ENCODE measurements at places on chromosomes 11 and 22.

GRCh38 chr11:22304337-22304961 is 33.7 kb upstream of the SLC17A6 start:
- DNase-seq = peak; percentile 30

DNA sequence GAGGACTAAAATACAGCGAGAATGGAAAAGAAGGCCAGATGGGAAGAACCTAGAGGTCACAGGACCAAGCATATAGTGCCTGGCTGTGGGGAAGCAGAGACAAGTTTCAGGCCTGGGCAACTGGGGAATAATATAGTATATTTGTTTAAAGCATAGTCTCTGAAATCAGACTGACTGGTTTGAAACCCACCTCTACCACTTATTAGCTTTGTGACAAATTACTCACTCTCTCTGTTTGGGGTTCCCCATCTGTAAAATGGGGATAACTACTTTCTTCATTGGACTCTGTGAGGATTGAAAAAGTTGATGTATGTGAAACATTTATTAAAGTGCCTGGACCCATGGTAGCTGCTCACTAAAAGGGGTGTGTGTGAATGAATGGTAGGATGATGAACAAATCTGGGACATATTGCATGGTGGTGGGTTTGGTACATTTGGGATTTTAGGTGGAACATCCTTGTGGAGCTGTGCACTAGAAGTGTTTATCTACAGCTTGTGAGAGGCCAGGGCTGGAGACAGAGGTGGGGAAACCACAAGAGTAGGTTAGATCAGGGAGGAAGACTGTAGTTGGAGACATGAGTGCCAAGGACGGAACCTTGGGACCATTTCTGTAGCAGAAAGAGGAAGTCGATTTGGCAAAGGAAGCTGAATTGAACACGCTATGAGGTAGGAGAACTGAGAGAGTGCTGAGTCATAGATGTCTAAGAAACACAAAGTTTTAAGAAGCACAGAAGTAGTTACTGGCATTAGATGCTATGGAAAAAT is 52.6 kb downstream of the SWAP70 start:
- DNase-seq = peak; percentile 58

DNA sequence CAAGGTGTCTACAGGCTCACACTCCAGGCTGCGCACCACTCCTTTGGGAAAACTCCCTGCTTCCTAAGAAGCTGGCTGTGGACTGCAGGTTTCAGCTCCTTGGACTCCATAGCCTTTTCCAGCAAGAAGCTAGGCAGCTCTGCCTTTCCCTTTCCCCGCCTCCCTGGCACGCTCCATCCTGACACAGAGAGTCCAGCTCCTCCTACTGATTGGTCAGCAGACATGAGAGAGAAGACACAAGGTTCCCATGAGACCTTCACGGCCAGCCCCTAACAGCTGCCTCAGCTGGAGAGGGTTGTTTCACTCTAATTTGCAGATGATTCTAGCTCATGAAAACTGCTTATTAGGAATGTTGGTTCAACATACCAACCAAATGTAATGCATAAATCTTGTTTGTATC is 27.6 kb downstream of the TENM4 start:
- DNase-seq = no peak

GRCh38 chr11:132158696-132159095 is 788.3 kb downstream of the NTM start:
- DNase-seq = no peak

DNA sequence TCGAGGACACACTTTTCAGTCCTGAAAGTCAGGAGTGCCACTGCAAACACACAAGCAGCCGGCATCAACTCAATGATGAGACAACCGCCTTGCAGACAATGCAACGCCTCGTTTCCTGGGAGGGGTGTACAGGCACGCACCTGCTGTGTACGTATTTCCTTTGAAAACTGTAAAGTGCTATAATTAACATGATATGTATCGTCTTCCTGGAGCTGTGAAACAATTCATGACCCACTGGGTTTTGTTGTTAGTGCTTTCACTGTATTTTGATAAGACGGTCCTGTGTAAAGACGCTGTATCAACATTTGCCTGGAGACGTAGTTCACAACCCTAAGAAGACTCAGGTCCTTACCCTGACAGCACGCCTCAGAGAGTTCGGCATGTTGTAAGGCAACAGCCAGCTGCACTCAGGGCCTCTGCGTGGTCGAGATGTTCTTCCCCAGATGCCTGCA is 105.7 kb upstream of the ANO1 start:
- no peak for DNase-seq

DNA sequence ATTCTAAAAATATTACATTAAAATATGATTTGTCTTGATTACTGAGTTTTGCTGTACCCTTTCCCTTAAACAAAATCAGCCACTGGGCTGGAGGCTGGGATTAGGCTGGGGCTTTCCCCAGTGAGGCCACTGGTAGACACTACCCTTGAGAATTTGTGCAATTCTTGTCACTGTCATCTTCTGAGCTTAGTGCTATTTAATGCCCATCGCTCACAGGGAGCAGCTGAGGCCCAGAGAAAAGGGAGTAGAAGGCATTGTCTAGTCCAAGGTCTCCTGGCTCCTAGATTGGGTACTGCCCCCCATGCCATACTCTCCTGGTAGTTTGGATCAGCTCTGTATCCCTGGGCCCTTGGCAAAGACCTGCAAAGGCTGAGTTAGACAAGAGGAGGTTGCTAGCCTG is 6.7 kb downstream of the CHRM1 start:
- no peak for DNase-seq

- no peak for DNase-seq
Measured at GRCh38 chr11:11668274-11668673, 46.5 kb upstream of the GALNT18 start.

GRCh38 chr11:47415091-47415854 is 6.9 kb downstream of the SLC39A13 start:
- DNase-seq = no peak

DNA sequence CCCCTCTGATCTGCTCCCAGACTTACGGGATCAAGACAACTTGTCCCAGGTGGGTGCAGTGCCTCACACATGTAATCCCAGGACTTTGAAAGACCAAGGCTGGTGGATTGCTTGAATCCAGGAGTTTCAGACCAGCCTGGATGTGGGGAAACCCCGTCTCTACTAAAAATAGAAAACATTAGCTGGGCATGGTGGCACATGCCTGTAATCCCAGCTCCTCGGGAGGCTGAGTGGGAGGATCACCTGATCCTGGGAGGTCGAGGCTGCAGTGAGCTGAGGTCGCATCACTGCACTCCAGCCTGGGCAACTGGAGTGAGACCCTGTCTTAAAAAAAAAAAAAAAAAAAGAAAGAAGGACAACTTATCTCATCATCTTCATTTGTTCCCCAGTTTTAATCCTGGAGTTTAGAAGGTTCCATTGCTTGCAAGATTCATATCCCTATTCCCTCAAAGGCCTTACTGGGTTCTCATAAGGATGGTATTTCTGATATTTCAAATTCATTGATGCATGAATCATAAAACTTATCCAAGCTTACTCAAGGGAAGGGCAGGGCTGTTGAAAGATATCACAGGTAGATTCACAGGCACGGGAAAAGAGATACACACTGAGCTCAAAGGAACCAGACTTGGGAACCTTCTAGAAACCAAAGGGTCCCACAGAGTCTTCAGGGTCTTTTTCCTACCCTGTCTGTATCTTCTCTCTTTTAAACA is 14.6 kb downstream of the ENDOD1 start:
- DNase-seq = no peak

GRCh38 chr11:34637303-34637702 is 16.4 kb downstream of the EHF start:
- no peak for DNase-seq

- DNase-seq = no peak
Measured at GRCh38 chr11:71185411-71185810, 67.0 kb downstream of the SHANK2 start.

DNA sequence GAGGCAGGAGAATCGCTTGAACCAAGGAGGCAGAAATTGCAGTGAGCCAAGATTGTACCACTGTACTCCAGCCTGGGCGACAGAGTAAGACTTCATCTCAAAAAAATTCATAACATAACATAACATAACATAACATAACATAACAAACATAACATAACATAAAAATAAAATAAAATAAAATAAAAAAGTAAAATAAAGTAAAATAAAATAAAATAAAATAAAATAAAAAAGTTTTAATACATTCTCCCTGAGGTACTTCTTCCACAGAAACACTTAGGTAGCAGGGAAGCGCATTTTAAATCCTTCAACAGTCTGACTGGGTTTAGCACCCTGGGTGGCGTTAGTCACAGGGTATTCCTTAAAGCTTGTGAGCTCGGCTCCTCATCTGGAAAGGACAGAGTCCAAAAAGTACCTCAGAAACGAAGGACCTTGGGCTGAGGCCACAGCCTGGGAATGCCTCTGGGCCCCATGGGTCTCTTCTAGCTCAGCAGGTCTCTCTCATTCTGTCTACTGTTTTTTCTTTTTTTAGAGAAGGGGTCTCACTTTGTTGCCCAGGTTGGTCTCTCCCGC is 41.7 kb downstream of the MICAL3 start:
- no peak for DNase-seq

DNA sequence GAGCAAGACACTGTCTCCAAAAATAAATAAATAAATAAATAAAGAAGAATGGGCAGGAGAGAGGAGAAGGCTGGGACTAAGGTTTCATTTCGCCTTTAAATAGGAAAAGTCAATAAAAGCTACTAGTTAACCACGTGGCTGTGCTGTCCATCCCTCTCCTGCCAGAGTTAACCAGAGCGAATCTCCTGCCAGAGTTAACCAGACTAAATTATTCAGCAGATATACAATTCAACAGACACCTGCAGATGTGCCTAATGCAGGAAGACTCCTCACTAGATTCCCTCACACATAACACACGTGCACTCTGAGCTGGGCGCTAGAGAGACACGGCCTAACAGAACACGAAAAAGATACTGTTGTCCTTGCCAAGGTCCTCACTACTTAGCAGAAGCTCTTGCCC is 156.1 kb downstream of the IGLL1 start:
- no peak for DNase-seq

DNA sequence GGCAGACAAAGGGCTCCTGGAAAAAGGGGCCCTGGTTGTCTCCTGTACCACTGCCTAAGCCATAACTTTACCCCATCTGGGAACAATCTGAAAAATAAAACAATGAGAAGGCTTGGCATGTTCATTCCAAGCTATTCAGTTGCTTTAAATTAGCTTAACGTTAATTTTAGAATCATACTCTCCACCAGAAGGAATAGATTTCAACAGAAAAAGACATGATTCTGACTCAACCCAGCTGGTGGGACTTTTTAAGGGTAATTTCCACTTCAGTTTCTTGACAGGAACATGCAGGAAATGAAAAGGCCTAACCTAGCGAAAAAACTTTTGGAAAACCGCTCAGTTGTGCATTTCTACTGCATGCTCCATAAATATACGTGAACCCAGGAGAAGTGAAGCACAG is 7.9 kb downstream of the SF3A1 start:
- DNase-seq = no peak

- no peak for DNase-seq
Measured at GRCh38 chr11:104105155-104105554, 58.8 kb downstream of the PDGFD start.

DNA sequence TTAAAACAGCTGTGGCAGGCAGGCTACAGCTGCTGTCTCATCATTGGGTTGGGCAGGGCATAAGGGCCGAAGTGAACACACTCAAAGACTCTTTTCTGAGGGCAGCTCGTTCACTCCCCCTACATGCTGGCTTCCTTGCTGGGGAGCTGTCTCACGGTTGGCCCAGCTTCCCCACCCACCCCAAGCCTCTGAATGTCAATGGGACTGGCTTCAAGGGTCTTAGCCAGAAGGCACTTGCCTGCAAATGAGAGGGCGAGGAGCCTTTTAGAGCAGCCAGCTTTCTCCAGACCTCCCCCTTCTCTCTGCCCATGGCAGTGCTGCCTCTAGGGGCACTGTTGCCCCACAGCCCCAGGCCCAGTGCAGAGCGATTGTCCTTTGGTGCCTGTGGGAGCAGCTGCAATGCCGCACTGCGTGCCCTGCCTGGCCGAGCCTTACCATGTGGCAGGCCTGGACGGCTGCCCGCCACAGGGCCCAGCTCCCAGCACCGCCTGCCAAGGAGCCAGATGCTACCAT is 94.7 kb upstream of the RASSF10 start:
- DNase-seq = peak; percentile 47

DNA sequence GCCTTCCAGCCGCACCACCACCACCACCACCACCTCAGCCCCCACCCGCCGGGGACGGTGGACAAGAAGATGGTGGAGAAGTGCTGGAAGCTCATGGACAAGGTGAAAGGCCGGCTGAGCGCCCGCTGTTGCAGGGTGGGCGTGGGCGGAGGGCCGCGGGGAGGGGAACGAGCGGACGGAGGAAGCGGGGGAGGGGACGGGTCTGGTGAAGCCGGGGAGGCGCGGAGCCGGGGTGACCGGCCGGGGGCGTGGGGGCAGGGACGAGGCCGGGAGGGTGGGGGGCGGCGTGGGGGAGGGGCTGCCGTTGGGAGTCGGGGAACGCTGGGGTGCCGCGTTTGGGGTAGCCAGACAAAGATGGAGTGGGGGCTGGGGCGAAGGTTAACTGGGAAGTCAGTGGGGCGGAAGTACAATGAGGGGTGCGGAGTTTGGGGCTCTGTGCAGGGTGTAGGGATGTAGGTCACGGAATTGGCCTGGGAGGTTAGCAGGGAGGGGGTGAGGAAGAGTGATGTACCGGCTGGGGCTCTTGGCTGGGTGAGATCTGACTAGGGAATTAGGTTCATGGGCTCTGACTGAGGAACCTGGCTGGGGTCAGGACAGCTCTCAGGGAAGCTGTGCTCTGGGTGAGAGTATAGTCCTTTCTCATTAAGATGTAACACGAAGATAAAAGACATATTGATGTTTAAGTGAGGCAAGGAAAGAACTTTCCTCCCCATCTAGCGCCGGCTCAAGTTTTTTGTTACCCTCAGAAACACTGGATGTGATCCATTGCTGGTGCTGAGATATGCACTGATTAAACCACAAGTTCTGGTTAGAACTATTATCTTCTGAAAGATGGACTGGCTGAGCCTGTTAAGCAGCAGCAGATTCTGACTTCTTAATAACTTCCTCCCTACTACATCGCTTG is 624 bp downstream of the CBL start:
- peak; percentile 81 for DNase-seq

DNA sequence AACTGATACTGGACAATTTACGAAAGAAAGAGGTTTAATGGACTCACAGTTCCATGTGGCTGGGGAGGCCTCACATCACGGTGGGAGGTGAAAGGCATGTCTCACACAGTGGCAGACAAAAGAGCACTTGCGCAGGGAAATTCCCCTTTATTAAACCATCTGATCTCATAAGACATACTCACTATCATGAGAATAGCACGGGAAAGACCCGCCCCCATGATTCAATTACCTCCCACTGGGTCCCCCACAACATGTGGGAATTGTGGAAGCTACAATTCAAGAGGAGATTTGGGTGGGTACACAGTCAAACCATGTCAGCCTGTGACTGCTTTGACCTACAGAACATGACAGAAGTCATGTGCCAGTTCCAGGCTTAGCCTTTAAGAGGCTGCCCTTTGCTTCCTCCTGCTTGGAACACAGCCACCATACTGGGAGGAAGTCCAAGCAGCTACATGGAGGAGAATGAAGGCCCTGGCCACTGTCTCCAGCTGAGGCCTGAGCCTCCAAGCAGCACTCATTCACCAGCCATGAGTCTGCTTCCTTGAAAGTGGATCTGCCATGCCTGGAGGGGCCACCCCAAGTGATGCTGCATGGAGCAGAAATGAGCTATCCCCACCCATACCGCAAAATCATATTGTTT is 10.9 kb upstream of the GAL start:
- no peak for DNase-seq

All from GM13976 (cell line).